Heart left ventricle (tissue), 16 donors: ENCODE measurements at places on chromosomes 3 and 15. TPM values are rescaled to one million over a fixed set of nuclear protein-coding genes. Genes with fewer than 3 reads are reported as not detected.

DNA sequence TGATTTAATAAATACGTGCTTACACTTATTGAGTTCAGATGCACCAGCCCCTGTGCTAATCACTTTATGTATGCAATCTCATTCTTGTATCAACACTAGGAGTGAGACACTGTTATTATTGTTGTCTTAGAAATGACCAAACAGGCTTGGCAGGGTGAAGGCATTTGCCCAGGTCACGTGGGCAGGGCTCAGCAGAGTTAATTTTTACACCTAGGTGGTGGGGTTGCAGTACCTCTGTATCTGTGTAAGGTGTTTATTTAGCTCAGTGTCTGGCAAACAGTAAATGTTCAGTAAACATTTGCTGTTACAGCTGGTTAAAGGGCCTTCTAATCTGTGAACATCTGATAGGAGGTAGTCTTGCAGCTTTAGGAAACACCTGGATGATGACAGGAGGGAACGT is 200.0 kb downstream of the CACNA2D3 start:
- H3K4me1 ChIP-seq: no peaks in the 10 kb centered on the region
- H3K27me3 ChIP-seq: no peaks in the 10 kb centered on the region
- no peak for DNase-seq
- H3K27ac ChIP-seq: no peak overlapping the region
- no peaks in the 10 kb centered on the region for H3K36me3 ChIP-seq

GRCh38 chr3:173395073-173395411 is 2.5 kb upstream of the NLGN1 start:
- H3K4me3 ChIP-seq: peak overlapping the region; percentile 70
- H3K27ac ChIP-seq: peak overlapping the region; percentile 89

- no peak for DNase-seq
- no peak overlapping the region for H3K27ac ChIP-seq
- H3K4me1 ChIP-seq: no peaks in the 10 kb centered on the region
- no peaks in the 10 kb centered on the region for H3K36me3 ChIP-seq
- no peak overlapping the region for H3K4me3 ChIP-seq
- no peaks in the 10 kb centered on the region for H3K27me3 ChIP-seq
Measured at GRCh38 chr3:128447561-128448013, 19.1 kb downstream of the DNAJB8 start.

DNA sequence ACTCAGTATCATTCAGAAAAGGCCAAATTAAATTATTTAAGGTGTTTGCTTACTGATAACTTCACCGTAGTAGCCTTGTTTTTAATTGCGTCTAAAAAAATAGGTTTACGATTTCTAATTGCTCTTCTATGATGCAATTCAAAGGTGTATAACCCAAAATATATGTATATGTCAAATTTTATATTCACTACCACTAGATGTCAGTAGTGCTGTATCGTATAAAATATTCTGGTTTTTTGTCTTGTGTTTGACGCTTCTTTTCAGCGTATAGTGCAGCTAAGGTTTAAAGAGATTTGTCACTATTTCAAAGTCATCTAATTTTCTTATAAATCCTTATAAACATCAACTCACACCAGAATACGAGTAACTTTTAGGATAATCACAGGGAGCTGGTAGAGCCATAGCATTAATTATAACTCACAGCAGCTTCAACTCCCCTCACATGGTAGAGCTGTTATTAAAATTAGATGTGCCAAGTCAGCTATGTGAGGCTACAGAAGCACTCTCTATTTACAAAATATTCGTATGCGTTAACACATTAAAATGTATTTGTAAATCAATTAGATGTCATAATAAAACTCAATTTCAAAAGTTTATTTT is 3.5 kb downstream of the PFN2 start:
- no peaks in the 10 kb centered on the region for H3K27me3 ChIP-seq
- H3K27ac ChIP-seq: no peak overlapping the region
- no peak for DNase-seq
- H3K36me3 ChIP-seq: no peaks in the 10 kb centered on the region
- peaks cover 25% of the 10 kb centered on the region for H3K4me1 ChIP-seq

DNA sequence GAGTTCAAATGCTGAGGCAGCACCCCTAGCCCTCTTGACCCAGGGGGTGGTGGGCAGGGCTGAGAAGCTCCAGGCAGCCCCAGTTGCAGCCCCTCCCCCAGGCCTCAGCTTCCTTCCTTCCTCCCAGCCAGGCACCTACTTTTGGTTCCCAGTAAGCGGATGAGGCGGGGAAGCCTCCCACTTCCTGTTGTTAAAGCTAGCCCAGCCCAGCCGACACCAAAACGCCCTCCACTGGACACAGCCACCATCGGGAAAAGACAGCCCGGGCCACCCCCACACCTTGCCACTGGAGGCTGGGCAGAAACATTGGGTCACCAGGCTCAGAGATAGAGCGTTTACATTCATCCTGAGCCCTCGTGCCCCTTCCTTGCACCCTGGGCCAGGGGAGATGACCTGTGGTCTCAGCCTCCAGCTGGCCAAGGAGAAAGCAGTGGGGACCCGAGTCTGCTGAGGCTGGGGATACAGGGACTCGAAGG is 3.5 kb downstream of the DUSP7 start:
- H3K4me1 ChIP-seq: peaks cover 81% of the 10 kb centered on the region
- peaks cover 60% of the 10 kb centered on the region for H3K36me3 ChIP-seq
- H3K27ac ChIP-seq: peak overlapping the region; percentile 90

- no peak overlapping the region for H3K27ac ChIP-seq
- no peaks in the 10 kb centered on the region for H3K4me1 ChIP-seq
- no peaks in the 10 kb centered on the region for H3K36me3 ChIP-seq
- H3K27me3 ChIP-seq: no peaks in the 10 kb centered on the region
Measured at GRCh38 chr3:54026543-54026942, 95.8 kb upstream of the CACNA2D3 start.

- peaks cover 2% of the 10 kb centered on the region for H3K4me1 ChIP-seq
- no peak overlapping the region for H3K27ac ChIP-seq
- peak; percentile 41 for DNase-seq
- no peak overlapping the region for H3K4me3 ChIP-seq
- H3K36me3 ChIP-seq: no peaks in the 10 kb centered on the region
Measured at GRCh38 chr3:134600685-134601463, 49.9 kb downstream of the KY start.

GRCh38 chr15:67176195-67176971 is 78.1 kb downstream of the AAGAB start:
- H3K27me3 ChIP-seq: no peaks in the 10 kb centered on the region
- H3K4me3 ChIP-seq: no peak overlapping the region
- peaks cover 11% of the 10 kb centered on the region for H3K4me1 ChIP-seq
- H3K36me3 ChIP-seq: no peaks in the 10 kb centered on the region

DNA sequence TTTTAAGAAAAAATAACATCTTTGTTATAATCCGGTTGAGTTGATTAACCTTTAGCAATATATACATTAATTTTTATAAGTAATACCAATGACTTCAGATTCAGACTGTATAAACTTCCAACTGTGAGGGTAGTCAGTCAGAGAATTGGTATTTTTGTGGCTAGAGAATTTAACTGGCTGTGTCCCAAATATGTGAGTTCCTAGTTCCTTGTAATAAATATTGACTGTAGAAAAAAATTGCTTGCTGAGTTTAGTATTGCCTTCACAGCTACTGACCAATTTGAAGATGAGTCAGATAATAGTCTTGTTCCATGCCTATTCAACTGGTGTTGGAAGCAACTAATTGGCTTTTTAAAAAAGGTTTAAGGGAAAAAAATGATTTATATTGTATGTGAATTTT is 210.8 kb downstream of the GAP43 start:
- no peak overlapping the region for H3K4me3 ChIP-seq
- no peak for DNase-seq
- H3K27me3 ChIP-seq: no peaks in the 10 kb centered on the region
- H3K27ac ChIP-seq: no peak overlapping the region
- H3K36me3 ChIP-seq: no peaks in the 10 kb centered on the region

GRCh38 chr3:111107662-111108035 is 36.0 kb downstream of the NECTIN3 start:
- no peaks in the 10 kb centered on the region for H3K4me1 ChIP-seq
- H3K27me3 ChIP-seq: no peaks in the 10 kb centered on the region
- no peaks in the 10 kb centered on the region for H3K36me3 ChIP-seq

DNA sequence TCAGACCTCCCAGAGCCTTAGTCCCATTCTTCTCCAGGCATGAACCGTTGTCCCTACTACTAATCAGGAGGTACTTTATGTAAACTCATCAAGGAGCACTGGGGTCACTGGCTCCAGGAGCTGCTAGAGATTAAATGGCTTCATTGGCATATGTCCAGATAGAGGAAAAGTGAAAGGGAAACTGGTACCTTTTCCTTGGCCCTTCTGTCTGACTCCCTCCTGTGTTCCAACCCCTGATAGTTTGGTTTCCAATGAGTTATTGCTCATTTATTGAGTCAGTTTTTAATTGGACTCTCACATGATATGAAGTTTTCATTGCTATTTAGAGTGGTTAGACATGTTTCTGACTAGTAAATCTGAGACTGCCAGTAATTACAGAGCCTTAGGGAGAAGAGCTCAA is 130.5 kb upstream of the BFSP2 start:
- H3K4me1 ChIP-seq: no peaks in the 10 kb centered on the region
- DNase-seq: no peak
- no peaks in the 10 kb centered on the region for H3K36me3 ChIP-seq
- H3K27me3 ChIP-seq: no peaks in the 10 kb centered on the region
- H3K27ac ChIP-seq: no peak overlapping the region
- no peak overlapping the region for H3K4me3 ChIP-seq

DNA sequence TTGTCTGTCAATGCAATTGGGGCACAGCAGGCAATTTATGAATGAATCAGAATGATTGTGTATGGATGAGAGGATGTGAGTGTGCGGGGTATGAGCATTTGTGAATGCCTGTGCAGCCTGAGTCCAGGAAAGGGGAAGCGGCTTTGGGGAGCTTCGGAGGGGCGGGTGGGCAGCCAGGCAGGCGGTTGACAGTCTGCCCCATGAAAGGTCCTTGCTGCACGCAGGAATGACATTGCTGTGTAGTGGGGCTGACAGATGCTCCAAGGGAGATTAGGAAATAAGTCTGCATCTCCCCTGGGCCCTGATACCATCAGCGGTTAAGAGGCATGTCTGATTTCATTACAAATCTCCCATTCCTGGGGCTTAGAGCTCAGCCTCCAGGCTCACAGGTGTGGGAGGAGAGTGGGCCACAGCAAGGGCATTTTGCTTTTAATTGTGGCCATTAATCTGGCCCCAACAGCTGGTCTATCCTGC is 26.4 kb upstream of the TSPAN3 start:
- H3K27me3 ChIP-seq: no peaks in the 10 kb centered on the region
- no peak overlapping the region for H3K4me3 ChIP-seq
- no peaks in the 10 kb centered on the region for H3K4me1 ChIP-seq
- no peak for DNase-seq

GRCh38 chr15:56052395-56053045 is 59.1 kb upstream of the NEDD4 start:
- H3K27ac ChIP-seq: no peak overlapping the region
- H3K4me1 ChIP-seq: no peaks in the 10 kb centered on the region
- H3K36me3 ChIP-seq: no peaks in the 10 kb centered on the region
- DNase-seq: no peak
- no peak overlapping the region for H3K4me3 ChIP-seq

DNA sequence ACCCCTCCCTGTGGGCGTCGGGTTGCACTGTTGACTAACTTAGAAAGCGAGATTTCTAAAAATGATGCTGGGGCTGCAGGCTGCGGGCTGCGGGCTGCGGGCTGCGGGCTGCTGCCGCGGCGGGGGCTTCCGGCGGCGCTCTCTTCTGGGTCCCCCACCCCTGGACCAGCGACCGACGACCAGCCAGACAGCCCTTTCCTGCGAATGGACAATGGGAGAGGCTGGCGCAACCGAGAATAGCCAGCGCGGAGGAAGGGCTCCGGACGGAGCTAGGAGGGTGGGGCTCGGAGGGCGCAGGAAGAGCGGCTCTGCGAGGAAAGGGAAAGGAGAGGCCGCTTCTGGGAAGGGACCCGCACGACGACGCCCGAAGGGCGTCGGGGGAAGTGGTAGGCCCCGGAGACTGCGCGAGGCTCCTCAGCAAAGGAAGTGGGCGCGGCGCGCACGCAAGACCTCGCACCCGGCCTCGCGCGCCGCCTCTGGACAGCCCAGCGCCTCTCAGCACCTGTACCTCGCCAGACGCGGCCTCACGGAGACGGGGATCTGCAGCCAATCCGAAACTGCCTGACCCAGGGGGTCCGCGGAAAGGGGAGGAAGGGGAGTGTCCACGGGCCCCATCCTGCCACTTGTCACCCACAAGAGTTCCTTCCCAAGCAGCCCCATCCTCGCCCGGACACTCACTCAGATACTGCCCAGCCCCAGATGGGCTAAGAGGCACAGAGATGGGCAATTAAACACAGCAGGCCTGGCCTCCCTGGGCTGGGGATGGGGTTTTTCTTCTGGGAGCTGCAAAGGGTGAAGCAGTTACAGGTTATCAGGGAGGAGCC is 70.7 kb downstream of the SLC12A8 start:
- no peaks in the 10 kb centered on the region for H3K36me3 ChIP-seq
- no peaks in the 10 kb centered on the region for H3K27me3 ChIP-seq
- H3K4me3 ChIP-seq: peak overlapping the region; percentile 47
- H3K4me1 ChIP-seq: peaks cover 63% of the 10 kb centered on the region
- H3K27ac ChIP-seq: peak overlapping the region; percentile 66

DNA sequence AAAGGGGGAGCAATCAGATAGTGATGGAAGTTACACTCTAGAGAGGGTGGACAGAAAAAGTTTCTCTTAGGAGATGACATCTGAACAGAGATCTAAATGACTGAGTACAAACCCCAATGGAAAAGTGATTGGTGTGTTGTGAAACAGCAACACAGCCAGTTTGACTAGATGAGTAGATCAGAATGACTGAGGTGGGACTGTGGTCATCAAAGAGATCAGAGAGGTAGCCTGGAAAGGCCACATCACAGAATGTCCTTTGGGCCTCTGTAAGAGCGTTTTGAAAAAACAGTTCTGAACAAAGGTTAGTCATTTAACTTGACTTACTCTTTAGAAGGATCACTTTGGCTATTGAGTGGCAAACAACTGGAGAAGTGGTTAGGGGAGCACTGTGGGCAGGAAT is 10.6 kb downstream of the LRRC58 start:
- H3K27ac ChIP-seq: no peak overlapping the region
- H3K4me3 ChIP-seq: no peak overlapping the region
- no peak for DNase-seq
- H3K36me3 ChIP-seq: peaks cover 14% of the 10 kb centered on the region

GRCh38 chr15:54941417-54941816 is 255.3 kb downstream of the RSL24D1 start:
- DNase-seq: no peak
- H3K4me1 ChIP-seq: no peaks in the 10 kb centered on the region
- no peaks in the 10 kb centered on the region for H3K27me3 ChIP-seq
- H3K27ac ChIP-seq: no peak overlapping the region
- H3K4me3 ChIP-seq: no peak overlapping the region

GRCh38 chr3:127817406-127817841 is 4.9 kb downstream of the MGLL start:
- H3K27me3 ChIP-seq: no peaks in the 10 kb centered on the region
- H3K4me3 ChIP-seq: peak overlapping the region; percentile 14
- H3K27ac ChIP-seq: peak overlapping the region; percentile 91
- H3K4me1 ChIP-seq: peaks cover 31% of the 10 kb centered on the region

- H3K27ac ChIP-seq: no peak overlapping the region
- no peak for DNase-seq
- no peaks in the 10 kb centered on the region for H3K4me1 ChIP-seq
- H3K4me3 ChIP-seq: no peak overlapping the region
Measured at GRCh38 chr3:33513262-33513863, 73.2 kb upstream of the UBP1 start.

GRCh38 chr15:75156326-75157215 is 45.1 kb upstream of the C15orf39 start:
- no peak overlapping the region for H3K27ac ChIP-seq
- no peaks in the 10 kb centered on the region for H3K27me3 ChIP-seq

VGLL4 gene
- 36.6 TPM for total RNA-seq

PLSCR5 gene
- not detected for total RNA-seq

TMCO5A gene
- not detected for total RNA-seq

OXTR gene
- 0.29 TPM for total RNA-seq

TNNC1 gene
- 8,813 TPM for total RNA-seq

TF gene
- total RNA-seq: 0.86 TPM

FEZF2 gene
- total RNA-seq: not detected

COL7A1 gene
- total RNA-seq: 2.9 TPM

ZNF620 gene
- 2.7 TPM for total RNA-seq

HRH1 gene
- total RNA-seq: 4.0 TPM

MCF2L2 gene
- total RNA-seq: not detected
